Frontal cortex (tissue), 4 donors: ENCODE measurements at places on chromosomes 13 and 19.

- DNase-seq: no peak
Measured at GRCh38 chr19:9883231-9883758, 48.2 kb downstream of the PIN1 start.

DNA sequence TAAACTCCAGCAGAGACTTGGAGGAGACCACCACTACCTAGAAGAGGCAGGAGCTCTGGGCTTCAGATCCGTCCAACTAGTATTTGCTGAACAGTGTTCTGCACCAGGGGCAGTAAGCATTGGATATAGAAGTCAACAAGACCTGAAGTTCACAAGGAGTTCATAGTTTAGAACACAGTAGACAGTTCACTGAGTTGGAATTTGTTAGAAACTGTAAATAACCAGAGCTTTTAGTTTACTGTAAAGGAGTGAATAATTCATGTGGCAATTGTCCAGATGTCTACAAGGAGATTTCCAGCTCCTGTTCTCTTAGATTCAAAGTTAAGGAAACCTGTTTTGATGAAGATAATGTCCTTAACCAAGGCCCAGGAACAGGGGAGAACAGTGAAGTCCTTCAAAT, 128.9 kb downstream of the COG6 start:
- no peak for DNase-seq

DNA sequence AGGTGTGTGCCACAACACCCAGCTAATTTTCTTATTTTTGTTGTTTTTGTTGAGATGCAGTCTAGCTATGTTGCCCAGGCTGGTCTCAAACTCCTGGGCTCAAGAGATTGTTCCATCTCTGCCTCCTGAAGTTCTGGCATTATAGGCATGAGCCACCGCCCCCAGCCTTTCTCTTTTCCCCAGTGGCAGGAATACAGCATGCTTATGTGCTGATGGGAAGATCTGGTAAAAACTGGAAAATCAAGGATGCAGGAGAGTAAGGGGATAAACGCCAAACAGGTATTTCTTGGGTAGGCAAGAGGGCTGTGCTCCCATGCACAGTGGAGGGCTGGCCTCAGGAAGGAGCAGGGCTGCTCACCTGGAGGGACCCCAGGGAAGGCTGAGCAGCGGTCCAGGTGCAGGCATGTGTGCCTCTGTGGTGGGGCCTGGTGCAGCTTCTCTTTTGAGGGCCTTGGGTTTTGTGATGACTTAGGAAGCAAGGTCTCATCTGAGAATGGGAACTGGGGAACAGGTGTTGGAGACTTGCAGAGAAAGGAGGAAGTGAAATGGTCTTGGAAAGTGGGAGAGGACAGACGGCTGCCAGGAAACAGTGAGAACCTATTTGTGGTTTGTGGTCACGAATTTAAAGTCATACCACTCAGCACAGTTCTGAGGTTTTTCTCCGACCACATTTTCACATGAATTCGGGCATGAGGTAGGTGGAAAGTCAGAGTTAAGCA, 106.5 kb downstream of the TEX26 start:
- no peak for DNase-seq

DNA sequence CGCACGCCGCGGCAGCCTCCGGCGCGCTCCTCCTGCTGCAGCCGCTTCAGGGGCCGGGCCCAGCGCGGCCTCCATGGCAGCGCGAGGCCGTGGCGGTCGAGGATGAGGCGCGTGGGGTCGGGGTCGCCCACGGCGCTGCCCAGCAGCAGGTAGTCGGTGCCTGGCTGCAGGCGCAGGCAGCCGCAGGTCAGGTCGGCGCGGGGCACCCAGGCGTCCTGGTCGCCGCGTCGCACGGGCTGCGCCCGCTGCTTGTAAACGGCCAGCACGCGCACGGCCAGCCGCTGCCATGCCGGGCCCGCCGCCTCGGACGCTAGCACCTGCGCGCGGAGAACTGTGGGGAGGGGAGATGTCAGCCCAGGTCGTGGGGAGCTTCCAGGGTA, 11.1 kb downstream of the NTN5 start:
- no peak for DNase-seq

GRCh38 chr13:45951166-45951565, 99.6 kb upstream of the SIAH3 start:
- DNase-seq: no peak

DNA sequence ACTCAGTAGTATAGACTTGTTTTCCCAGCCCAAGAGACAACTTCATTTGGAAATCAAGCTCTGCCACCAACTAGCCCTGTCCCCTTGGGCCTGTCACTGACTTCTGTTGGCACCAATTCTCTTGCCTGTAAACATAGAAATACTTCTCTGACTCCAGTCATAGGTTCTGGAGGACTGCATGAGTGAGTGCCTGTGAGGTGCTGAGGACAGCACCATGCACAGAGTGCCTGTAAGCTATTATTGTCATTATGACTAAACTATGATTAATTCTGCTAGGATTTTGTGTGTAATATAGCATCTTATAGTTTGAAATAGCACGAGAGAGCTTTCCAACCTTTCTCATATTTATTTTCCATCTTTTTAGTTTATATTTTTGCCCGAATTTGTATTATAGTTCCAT, 247.9 kb downstream of the MYO16 start:
- DNase-seq: no peak

DNA sequence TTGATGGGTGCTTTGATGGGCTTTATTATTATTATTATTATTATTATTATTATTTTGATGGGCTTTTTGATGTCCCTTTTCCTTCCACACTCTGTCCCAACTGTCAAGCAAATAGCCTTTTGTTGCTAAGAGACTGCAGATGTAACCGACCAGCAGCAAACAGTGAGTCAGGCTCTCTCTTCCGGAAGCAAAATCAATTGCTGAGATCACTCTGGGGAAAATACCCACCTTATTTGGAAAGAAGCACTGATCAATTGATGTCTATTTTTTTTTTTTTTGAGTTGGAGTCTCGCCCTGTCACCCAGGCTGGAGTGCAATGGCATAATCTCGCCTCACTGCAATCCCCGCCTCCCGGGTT, 2.9 kb downstream of the LDLR start:
- no peak for DNase-seq

- no peak for DNase-seq
Measured at GRCh38 chr13:32883474-32883873, 132.7 kb upstream of the KL start.

GRCh38 chr19:8487137-8487851, 15.1 kb downstream of the PRAM1 start:
- no peak for DNase-seq

- no peak for DNase-seq
Measured at GRCh38 chr13:53638040-53638439, 609.4 kb downstream of the OLFM4 start.
